Neuronal stem cell (in vitro differentiated cells): ENCODE measurements at places on chromosomes 2 and 18.

DNA sequence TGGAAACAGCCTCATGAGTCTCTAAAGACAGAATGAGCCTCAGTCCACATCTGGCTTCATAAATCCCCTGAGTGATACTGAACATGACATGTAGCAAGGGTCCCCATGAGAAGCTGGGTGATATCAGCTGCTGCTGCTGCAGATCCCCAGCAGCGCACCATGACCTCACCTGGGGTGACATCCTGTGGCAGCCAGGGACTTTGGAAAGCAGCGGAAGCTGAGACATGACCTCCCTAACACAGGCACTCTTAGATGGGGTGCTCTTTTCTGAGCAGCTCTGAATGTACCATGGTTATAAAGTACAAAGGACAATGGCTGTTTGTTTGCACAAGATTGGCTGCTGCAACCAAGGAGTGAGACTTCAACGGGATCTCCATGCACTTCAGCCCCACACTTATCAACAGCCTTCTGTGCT, 74.7 kb upstream of the TMEM200C start:
- no peak for DNase-seq

DNA sequence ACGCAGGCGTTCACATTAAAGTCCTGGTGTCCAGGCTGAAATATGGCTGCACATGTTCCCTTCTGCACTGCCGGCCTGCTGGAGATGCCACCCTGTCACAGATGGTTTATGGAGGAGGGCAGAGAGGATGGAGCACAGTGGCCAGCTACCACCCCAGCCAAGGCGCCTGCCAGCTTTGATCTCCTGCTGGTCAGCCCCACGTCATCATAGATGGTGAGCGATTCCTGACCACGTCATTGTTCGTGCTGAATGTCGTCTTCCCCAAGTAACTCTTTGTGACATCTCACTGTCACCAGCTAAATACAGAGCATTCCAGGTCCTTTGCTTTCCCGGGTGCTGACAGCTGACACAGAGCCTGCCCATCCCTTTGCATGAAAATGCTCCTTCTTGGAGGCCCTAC, 248.3 kb downstream of the TTC32 start:
- no peak for DNase-seq

- DNase-seq = no peak
Measured at GRCh38 chr2:172472446-172473033, 45.2 kb downstream of the ITGA6 start.

- no peak for DNase-seq
Measured at GRCh38 chr2:47075361-47076125, 79.6 kb downstream of the STPG4 start.

- no peak for DNase-seq
Measured at GRCh38 chr2:109089602-109090300, 39.3 kb upstream of the SH3RF3 start.

DNA sequence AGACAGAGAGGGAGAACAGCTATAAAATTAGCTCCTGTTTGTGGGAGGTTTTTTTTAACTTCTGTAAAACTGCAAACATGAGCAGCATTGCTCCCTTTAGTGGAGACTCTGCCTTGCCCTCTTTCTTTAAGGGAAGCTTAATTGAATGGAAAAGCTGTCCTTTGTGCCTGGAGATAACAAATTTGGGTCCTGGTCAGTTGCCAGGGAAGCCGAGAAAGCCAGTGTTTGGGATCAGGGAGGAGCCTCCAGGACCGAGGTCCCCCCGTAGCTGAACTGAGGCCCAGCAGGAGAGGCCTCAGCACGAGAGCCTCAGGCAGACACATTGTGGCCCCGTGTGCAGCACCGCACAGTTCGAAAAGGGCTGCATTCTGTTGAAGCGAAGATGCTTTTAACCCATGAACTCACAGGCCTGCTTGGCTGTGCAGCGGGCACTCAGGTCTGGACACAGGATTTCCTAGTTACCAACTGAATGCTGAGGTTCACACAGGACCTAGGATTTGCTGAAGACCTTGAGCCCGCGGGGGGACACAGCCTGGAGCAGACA, 369.7 kb downstream of the DCDC2C start:
- DNase-seq = peak; percentile 29

- DNase-seq = no peak
Measured at GRCh38 chr2:189424961-189425360, 16.3 kb upstream of the WDR75 start.

- DNase-seq = no peak
Measured at GRCh38 chr2:197024206-197024605, 97.7 kb upstream of the PGAP1 start.

GRCh38 chr2:58928973-58929372, 687.8 kb upstream of the FANCL start:
- no peak for DNase-seq

DNA sequence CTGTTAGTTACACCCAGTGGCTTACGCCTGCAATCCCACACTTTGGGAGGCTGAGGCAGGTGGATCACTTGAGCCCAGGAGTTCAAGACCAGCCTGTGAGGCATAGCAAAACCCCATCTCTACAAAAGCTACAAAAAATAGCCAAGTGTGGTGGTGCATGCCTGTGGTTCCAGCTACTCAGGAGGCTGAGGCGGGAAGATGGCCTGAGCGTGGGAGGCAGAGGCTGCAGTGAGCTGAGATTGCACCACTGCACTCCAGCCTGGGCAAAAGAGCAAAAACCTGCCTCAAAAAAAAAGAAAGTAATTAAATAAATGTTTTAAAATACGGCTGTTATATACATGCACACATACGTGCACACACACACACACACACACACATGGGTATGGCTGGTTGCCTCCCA, 194.8 kb downstream of the HDAC4 start:
- no peak for DNase-seq

- DNase-seq = no peak
Measured at GRCh38 chr2:126723281-126723815, 67.4 kb downstream of the GYPC start.

DNA sequence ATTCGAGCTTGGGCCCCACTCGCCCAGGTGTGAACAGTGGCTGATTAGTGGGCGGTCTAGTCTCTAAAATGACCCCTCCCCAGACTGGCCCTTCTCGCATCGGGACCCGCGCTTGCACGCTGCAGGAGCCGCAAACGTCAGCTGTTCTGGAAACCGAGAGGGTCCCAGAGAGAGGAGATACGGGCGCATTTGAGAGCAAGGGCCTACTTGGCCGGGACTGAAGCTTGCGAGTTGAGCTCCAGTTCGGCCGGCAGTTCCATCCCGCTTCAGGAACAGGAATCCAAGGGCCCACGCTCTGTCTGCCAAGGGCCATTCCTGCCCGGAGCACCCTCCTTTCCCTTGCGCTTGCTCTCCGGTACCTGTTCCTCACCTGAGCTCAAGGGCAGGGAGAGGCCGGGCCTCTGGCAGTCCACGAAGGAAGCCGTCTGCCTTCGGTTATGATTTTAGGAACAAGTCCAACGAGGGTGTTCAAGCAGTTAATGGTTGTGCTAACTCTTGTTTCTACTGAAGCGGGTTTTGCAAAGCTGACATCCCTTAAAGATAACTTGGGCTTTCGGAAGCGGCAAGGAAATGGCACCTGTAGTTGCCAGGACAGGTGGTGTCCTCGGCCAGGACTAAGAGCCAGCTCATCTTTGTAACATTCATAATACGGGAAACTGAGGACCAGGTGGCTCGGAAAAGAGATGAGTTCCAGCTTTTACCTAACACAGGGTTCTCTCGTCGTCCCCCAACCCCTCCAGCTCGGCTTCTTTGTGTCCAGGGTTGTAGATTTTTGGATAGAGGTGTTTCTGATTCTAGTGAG, 3.9 kb upstream of the DLX1 start:
- peak; percentile 31 for DNase-seq

- DNase-seq = no peak
Measured at GRCh38 chr2:143934626-143935481, 585.1 kb downstream of the ZEB2 start.

GRCh38 chr2:218961651-218962570, 2.4 kb downstream of the CDK5R2 start:
- DNase-seq = no peak
